Activated CD4-positive, alpha-beta T cell treated with anti-CD3 and anti-CD28 coated beads for 36 hours (primary cell): ENCODE measurements at places on chromosomes 6 and 20. TPM values are rescaled to one million over a fixed set of nuclear protein-coding genes. Genes with fewer than 3 reads are reported as not detected.

GRCh38 chr6:149929422-149929821 is 6.5 kb upstream of the RAET1G start:
- DNase-seq: peak; percentile 52

DNA sequence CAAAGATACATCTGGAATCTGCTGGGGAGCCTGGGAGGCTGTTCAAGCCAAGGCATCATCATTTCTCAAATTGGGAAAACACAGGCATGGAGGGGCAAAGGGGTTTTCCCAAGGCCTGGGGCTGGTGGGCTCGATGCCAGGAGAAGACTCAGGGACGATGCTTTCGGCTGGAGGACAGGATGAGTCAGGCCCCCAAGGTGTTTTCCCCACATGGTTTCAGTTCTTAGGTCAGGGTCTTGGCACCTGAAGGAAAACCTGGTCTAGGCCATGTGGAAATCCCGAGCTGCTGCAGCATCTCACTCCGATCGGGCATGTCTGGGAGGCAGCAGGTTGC is 348.1 kb downstream of the CDC5L start:
- DNase-seq: peak; percentile 54

- no peak for DNase-seq
Measured at GRCh38 chr20:33063271-33063670, 9.6 kb downstream of the BPIFB3 start.

The CD24 gene
- not detected for total RNA-seq

The GPSM3 gene
- total RNA-seq: 82.6 TPM

- DNase-seq: no peak
Measured at GRCh38 chr6:142331601-142332000, 29.8 kb downstream of the ADGRG6 start.

- no peak for DNase-seq
Measured at GRCh38 chr20:3080939-3081388, 3.6 kb downstream of the AVP start.

DNA sequence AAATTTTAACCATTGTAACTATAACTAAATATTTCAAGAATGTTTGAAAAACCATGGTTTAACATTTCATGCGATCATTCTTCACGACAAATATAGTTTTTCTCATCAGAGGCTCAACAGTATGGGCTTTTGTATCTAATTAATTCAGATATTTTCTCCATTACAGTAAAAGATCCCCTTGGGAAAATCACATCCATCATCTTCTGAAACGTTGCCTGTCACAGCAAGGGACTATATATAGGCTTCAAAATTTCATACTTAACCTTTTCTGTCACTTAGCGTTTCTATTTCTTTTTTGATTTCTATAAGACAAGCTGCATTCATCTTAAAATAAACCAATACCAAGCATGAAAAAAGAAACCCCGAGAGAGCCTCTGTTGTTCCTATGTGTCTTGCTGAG is 710.0 kb downstream of the PRKN start:
- DNase-seq: no peak

GRCh38 chr20:17661121-17661744 is 20.8 kb downstream of the RRBP1 start:
- no peak for DNase-seq

- peak; percentile 41 for DNase-seq
Measured at GRCh38 chr6:44642349-44642748, 254.8 kb downstream of the CDC5L start.

The PI16 gene
- total RNA-seq: 0.96 TPM

GRCh38 chr6:90442366-90442765 is 144.5 kb downstream of the MAP3K7 start:
- DNase-seq: no peak

DNA sequence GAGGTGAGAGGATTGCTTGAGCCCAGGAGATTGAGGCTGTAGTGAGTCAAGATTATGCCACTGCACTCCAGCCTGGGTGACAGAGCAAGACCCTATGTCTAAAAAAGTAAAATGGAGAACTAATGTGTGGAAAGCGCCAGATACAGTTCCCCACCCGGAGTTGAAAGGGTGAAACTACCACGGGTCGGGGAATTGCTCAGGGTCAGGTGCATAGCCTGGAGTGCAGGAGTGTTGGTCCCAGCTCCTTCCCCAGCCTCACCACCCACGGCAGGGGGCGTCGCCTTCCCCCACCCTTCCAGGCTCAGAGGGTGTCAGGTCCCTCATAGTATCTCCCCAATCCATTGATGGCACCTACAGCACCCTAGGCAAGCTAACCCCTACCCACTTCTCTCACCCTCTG is 26.1 kb downstream of the C20orf203 start:
- no peak for DNase-seq
